ENCODE measurements at places on chromosomes 13 and 19.

DNA sequence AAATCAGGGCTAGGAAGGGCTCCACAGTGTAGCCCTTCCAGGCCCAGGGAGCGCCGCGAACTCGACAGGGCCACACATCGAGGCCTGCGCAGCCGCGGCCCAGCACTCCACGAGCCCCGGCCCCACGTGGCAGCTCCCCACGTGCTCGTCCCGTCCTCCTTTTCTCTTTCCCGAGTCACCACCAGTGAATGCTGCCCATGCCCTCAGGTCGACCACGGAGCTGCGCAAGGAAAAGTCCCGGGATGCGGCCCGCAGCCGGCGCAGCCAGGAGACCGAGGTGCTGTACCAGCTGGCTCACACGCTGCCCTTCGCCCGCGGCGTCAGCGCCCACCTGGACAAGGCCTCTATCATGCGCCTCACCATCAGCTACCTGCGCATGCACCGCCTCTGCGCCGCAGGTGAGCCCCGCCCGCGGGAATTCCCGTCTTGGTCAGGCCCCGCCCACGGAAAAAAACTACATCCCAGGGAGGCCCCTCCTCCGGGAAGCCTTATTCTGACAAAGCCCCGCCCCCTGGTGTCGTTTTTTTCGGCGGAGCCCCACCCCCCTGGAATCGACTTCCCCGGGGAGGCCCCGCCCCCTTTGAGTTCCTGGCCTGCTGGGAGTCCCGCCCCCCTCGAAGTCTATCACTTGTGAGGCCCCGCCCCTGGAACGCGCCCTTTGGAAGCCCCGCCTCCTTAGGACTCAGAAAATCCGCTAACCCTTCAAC is 7.0 kb downstream of the HIF3A start:
- DNase-seq, result no peak

DNA sequence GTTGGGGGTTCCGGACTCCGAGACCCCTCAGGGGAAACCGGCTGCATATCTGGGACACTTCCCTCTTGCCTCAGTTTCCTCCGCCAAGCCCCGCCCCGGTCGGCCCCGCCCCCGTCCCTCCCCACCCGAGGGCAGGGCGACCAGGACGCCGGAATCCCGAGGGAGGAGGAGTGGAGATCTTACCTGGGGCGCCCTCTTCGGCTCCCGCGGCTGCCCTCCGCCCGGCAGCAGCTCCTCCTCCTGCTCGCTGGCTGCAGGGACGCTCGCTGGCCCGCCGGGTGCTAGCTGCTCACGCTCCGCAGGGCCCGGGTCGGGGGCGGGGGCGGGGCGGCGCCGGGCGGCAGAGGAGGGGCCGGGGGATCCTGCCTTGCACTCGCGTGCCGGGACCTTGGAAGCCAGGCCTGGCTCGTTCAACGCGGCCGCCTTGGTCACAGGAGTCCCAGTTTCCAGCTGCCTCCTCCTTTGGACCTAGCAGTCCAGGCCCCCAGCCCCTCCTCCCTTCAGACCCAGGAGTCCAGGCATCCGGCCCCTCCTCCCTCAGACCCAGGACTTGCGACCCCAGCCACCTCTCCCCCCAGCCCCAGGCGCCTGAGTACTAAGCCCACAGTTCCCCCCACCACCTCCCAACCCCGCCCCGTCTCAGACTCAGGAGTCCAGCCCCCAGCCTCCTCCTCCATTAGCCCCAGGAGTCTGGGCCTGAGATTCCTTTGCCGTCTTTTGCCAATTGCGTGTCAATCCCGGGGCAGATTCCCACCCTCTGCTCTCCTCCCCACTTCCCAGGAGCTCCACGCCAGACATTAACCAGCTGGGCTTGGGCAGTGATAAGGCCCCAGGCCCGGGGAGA is at the start of gene NTF4:
TSS of gene NTF4 (minus strand) at position 51 of the 844 bp plus-strand sequence. CDS start 2,821 bp downstream, outside the sequence.
- no peak for DNase-seq

DNA sequence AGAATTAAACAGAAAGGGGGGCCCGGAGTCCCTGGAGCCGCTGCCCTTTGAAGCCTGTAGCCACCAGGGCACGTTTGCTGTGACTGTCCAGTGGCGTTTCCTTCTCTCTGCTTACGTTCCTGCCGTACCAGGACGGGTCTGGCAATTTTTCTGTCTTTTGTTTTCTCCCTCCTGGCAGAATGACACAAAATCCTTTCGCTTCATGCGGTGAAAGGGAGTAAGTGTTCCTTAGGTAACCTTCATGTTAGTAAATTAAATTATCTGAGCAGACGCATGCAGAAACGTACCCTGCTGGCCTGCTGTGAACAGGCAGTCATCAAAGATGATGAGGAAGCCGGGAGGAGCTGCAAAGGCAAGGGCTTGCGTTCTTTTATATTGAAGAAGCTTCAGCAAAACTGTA is 299.3 kb upstream of the ARGLU1 start:
- no peak for DNase-seq

GRCh38 chr19:652467-653389 is 10.3 kb downstream of the RNF126 start:
- no peak for DNase-seq

DNA sequence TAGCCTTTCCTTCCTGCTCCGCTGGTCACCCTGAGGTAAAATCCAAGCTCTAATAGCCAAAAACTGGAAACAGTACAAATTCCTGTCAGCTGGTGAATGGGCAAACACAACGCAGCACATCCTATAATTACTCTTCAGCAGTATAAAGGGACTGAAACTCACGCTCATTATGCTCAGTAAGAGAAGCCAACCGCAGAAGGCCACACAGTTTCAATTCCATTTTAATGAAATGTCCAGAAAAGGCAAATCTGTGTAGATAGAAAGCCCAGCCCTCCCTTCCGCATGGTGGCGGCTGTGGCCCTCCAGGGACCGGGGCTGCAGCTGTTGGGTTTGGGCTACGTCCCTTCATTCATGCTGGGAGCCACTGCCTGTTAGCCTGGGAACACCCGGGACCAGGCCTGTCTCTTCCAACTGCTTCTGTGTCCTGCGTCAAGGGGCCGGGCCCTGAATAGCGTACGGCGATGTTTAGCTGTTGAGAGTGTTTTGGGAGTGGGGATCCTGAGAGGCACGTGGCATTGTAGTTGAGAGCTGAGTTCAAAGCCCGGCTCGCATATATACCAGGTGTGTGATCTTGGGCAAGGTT is 23.5 kb downstream of the NKPD1 start:
- no peak for DNase-seq

GRCh38 chr13:24275041-24275440 is 34.3 kb upstream of the C1QTNF9 start:
- DNase-seq, result no peak

GRCh38 chr13:40109351-40109844 is 453.9 kb downstream of the COG6 start:
- DNase-seq, result no peak
